ENCODE measurements at places on chromosomes 6 and 20. TPM values are rescaled to one million over a fixed set of nuclear protein-coding genes. Genes with fewer than 3 reads are reported as not detected.

Gene DZANK1
- 3.6 TPM for total RNA-seq

Gene KCNG1
- 3.5 TPM for total RNA-seq

- DNase-seq: no peak
Measured at GRCh38 chr20:57785061-57785460, 75.2 kb upstream of the PMEPA1 start.

DNA sequence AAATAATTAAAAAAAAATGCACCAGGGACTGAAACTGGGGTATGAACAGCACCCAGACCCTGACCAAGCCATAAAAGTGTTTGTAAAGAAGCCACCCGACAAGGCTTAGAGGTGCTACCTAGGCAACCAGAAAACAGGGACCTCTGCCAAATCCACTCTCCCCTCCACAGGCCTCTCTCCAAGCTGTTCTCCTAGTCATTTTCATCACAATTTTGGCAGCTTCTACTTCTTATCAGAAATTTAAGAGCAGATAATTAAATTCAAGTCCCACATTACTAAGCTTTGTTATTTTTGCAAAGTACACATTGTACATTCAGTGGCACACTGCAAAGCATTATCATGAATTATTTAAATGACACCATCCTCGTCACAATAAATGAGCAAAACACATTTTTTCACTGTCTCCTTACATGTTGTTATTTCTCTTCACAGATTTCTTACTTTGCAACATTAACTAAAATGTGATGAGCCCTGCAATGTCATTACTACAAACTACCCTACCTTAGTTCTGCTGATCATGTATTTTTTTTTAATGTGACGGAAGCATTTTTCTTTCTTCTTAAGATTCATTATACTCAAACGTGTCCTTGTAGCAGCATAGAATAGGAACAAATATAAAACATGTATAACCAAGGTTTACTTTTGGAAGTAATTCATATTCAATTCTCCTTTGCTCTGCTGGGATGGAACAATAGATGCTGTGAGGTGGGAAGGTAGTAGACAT lies 38.1 kb downstream of the ECT2L start:
- peak; percentile 73 for DNase-seq

Measured in cerebellum (tissue), 4 donors.